Left ventricle myocardium superior (tissue), 1 donor: ENCODE measurements at places on chromosomes 4 and X. TPM values are rescaled to one million over a fixed set of nuclear protein-coding genes. Genes with fewer than 3 reads are reported as not detected.

GRCh38 chr4:42083816-42084215 is 68.6 kb downstream of the BEND4 start:
- DNase-seq: no peak

GRCh38 chr4:153560908-153561307 is 94.7 kb downstream of the TMEM131L start:
- no peak for DNase-seq

GRCh38 chrX:23890933-23891332 is 16.8 kb downstream of the APOO start:
- DNase-seq: no peak

GRCh38 chr4:118968005-118968404 is 79.4 kb downstream of the SYNPO2 start:
- no peak for DNase-seq

Gene SHOX
- not detected for total RNA-seq

- DNase-seq: no peak
These were observed 60.6 kb downstream of the CHRDL1 start for GRCh38 chrX:110734894-110735541.
